ENCODE measurements at places on chromosomes 5 and 9.

DNA sequence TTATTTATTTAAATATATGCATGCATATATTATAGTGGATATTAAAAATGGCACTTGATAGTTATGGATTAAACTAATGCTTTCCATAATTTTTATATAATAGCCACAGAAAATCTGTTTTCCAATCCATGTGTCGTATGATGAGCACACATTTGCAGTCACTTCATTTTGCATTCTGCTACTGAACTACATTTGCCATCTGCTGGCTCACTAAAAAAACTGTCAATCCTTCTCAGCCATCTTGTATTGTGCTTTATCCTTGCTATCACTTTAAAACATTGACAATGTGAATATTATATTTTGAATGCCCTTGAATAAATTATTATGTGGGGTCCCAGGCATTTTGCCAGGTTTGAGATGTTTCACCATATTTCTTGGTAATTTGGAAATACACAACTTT lies 586.6 kb downstream of the DNAH5 start:
- H3K36me3 ChIP-seq, result no peaks in the 10 kb centered on the region
- H3K27me3 ChIP-seq, result no peaks in the 10 kb centered on the region
- no peak overlapping the region for H3K27ac ChIP-seq
- no peaks in the 10 kb centered on the region for H3K4me1 ChIP-seq
- H3K4me3 ChIP-seq, result no peak overlapping the region

- H3K4me1 ChIP-seq, result no peaks in the 10 kb centered on the region
- no peaks in the 10 kb centered on the region for H3K27me3 ChIP-seq
- H3K4me3 ChIP-seq, result no peak overlapping the region
- H3K27ac ChIP-seq, result no peak overlapping the region
- DNase-seq, result no peak
- H3K36me3 ChIP-seq, result no peaks in the 10 kb centered on the region
Measured at GRCh38 chr9:36940881-36941280, 93.2 kb downstream of the PAX5 start.

- DNase-seq, result no peak
- no peak overlapping the region for H3K4me3 ChIP-seq
- no peaks in the 10 kb centered on the region for H3K27me3 ChIP-seq
- no peak overlapping the region for H3K27ac ChIP-seq
- H3K36me3 ChIP-seq, result no peaks in the 10 kb centered on the region
- no peaks in the 10 kb centered on the region for H3K4me1 ChIP-seq
Measured at GRCh38 chr9:114853071-114853855, 47.4 kb upstream of the TNFSF15 start.

DNA sequence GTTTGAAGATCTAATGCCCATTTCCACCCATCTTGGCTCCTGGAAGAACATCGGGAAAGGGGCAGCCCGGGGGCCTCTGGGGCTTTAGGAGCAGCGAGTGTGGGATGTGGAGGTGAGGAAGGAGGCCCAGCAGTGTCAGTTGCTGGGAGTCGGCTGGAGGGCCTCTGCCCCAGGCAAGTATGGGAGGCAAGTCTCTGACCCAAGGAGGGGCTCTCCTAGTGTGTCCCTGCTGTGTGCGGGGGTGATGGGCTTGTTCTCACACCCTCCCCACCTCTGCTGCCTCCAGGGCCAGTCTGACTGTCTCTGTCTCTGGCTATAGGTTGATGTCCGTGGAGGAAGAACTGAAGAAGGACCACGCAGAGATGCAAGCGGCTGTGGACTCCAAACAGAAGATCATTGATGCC lies 129.7 kb downstream of the DAB2IP start:
- H3K27me3 ChIP-seq, result no peaks in the 10 kb centered on the region
- no peak overlapping the region for H3K27ac ChIP-seq
- peak; percentile 21 for DNase-seq
- H3K4me1 ChIP-seq, result peaks cover 19% of the 10 kb centered on the region
- no peaks in the 10 kb centered on the region for H3K36me3 ChIP-seq

- no peak overlapping the region for H3K27ac ChIP-seq
- no peaks in the 10 kb centered on the region for H3K36me3 ChIP-seq
- H3K27me3 ChIP-seq, result no peaks in the 10 kb centered on the region
Measured at GRCh38 chr5:54703133-54703532, 185.6 kb downstream of the SNX18 start.

GRCh38 chr5:166338801-166339200 lies 1952.6 kb upstream of the WWC1 start:
- no peak for DNase-seq
- H3K4me3 ChIP-seq, result no peak overlapping the region
- H3K27me3 ChIP-seq, result no peaks in the 10 kb centered on the region
- H3K36me3 ChIP-seq, result no peaks in the 10 kb centered on the region

DNA sequence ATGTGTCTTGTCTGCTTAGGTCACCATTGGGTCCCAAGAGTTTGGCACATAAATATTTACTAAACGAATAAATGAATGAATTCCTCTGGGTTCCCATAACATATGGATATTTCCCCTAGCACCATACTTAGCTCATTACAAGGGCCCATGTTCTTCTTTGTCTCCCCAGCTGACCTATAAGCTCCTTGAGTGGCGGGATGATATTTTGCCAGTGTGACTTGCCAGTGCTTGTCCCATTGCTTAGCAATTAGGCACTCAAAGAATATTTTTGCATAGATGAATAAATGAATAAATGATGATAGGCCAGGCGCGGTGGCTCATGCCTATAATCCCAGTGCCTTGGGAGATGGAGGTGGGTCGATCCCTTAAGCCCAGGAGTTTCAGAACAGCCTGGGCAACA lies 16.9 kb upstream of the CTNNA1 start:
- H3K4me3 ChIP-seq, result no peak overlapping the region
- no peaks in the 10 kb centered on the region for H3K36me3 ChIP-seq
- no peak overlapping the region for H3K27ac ChIP-seq

DNA sequence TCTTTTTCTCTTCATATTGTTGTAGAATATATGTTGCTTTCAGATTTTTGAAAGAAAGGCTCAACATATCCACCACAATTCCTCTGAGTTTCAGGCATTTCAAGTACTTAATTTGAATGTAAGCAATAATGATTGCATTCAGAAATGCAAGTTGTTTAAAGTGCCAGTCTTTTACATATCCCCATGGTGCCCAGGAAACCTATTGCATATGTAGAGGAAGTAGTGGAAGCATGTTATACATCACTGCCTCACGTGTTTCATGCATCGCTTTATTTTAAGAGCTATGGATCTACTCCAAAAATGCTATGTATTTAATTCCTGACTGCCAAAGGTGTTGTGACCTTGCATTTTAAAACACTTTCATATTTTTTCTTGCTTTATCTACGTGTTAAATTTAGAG lies 28.1 kb downstream of the CPEB4 start:
- H3K4me1 ChIP-seq, result peaks cover 7% of the 10 kb centered on the region
- DNase-seq, result no peak
- H3K27me3 ChIP-seq, result no peaks in the 10 kb centered on the region

DNA sequence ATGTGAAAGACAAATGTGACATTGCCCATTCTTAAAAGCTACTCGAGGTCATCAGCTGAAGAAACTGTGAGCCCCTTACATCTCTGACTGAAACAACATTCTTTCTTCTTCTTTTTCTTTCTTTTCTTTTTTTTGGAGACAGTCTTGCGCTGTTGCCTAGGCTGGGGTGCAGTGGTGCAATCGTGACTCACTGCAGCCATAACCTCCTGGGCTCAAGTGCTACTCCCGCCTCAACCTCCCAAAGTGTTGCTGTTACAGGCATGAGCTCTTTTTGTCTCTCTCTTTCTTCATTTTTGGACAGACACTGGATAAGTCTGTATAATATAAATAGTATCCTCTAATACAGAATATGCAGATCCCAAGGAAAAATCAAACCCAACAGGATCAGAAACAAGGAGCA lies 263.7 kb upstream of the KLF9 start:
- no peaks in the 10 kb centered on the region for H3K36me3 ChIP-seq
- H3K27me3 ChIP-seq, result no peaks in the 10 kb centered on the region
- H3K27ac ChIP-seq, result no peak overlapping the region
- no peak for DNase-seq

- no peaks in the 10 kb centered on the region for H3K36me3 ChIP-seq
- no peak overlapping the region for H3K27ac ChIP-seq
- H3K27me3 ChIP-seq, result no peaks in the 10 kb centered on the region
Measured at GRCh38 chr9:4933861-4934260, 51.2 kb upstream of the JAK2 start.

Data from CD4-positive, alpha-beta T cell (primary cell).